ENCODE measurements at places on chromosomes 12 and 14. TPM values are rescaled to one million over a fixed set of nuclear protein-coding genes. Genes with fewer than 3 reads are reported as not detected.

The MMP19 gene
- not detected for total RNA-seq

DNA sequence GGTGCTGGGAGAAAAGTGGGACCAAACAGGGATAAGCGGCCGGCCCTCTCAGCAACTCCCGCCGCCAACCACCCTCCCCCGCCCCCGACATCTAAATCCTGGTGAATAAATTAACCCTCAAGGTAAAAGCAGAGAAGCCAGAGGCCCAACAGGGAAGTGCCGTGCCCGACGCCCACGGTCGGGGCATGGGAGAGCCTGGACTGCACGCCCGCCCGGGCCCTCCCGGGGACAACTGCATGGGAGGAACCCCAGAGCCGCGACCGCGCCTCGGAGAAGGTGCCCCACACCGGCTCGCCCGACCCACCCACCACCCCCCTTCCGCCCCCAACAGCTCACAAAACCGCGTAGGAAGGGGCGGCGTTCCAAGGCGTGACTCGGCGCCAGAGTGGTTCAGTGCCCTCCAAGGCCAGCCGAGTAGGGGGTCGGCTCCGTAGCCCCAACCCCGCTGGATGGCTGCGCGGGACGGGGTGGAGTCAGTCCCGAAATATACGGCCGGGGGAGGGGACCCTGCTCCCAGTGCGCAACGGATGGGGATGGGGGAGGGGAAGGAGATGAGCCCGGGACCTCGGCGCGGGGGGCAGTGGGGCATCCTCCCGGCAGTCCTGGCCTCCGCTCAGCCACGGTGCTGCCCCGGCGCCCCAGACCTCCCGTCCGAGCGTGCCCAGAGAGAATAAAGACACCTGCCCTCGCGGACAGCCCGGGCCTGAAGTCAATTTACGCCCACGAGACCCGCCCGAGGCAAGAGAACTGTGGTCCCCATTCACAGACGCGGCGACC, 732 bp downstream of the SLC25A29 start:
- H3K36me3 ChIP-seq: no peaks in the 10 kb centered on the region
- peak; percentile 25 for DNase-seq
- peak overlapping the region; percentile 65 for H3K4me3 ChIP-seq
- H3K4me1 ChIP-seq: peaks cover 12% of the 10 kb centered on the region
- H3K27ac ChIP-seq: no peak overlapping the region
- peaks cover 23% of the 10 kb centered on the region for H3K27me3 ChIP-seq

- H3K27me3 ChIP-seq: no peaks in the 10 kb centered on the region
- DNase-seq: no peak
- no peaks in the 10 kb centered on the region for H3K4me1 ChIP-seq
- H3K36me3 ChIP-seq: no peaks in the 10 kb centered on the region
- H3K27ac ChIP-seq: no peak overlapping the region
These were observed 76.2 kb downstream of the PDZRN4 start for GRCh38 chr12:41264281-41264680.

The P2RX7 gene
- total RNA-seq: 47.0 TPM

GRCh38 chr12:49428793-49429192, 61.5 kb downstream of the SPATS2 start:
- H3K4me3 ChIP-seq: no peak overlapping the region
- no peaks in the 10 kb centered on the region for H3K4me1 ChIP-seq
- H3K27ac ChIP-seq: no peak overlapping the region
- H3K27me3 ChIP-seq: no peaks in the 10 kb centered on the region

- H3K27me3 ChIP-seq: peaks cover 2% of the 10 kb centered on the region
- peaks cover 35% of the 10 kb centered on the region for H3K4me1 ChIP-seq
- no peak overlapping the region for H3K27ac ChIP-seq
- no peak overlapping the region for H3K4me3 ChIP-seq
These were observed 19.5 kb upstream of the GOLGA5 start for GRCh38 chr14:92774572-92774971.

All from activated CD4-positive, alpha-beta memory T cell treated with anti-CD3 and anti-CD28 coated beads, Interleukin-2, amount 10 ng/mL, durations not matched to agents 7 days and 5 days (primary cell).